ENCODE measurements at places on chromosomes 12 and 14.

DNA sequence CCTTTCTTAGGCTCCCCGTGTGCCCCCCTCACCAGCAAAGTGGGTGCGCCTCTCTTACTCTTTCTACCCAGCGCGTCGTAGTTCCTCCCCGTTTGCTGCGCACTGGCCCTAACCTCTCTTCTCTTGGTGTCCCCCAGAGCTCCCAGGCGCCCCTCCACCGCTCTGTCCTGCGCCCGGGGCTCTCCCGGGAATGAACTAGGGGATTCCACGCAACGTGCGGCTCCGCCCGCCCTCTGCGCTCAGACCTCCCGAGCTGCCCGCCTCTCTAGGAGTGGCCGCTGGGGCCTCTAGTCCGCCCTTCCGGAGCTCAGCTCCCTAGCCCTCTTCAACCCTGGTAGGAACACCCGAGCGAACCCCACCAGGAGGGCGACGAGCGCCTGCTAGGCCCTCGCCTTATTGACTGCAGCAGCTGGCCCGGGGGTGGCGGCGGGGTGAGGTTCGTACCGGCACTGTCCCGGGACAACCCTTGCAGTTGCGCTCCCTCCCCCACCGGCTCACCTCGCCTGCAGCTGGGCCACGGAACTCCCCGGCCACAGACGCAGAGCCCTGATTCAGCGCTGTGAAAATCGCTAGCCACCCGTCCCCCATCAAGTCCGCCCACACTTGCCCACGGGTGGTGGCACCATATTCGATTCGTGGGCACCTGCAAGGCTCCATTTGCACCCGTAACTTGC is 1.3 kb downstream of the TMEM233 start:
- DNase-seq = peak; percentile 74

GRCh38 chr14:67416810-67417209 is 4.8 kb upstream of the PLEK2 start:
- no peak for DNase-seq

DNA sequence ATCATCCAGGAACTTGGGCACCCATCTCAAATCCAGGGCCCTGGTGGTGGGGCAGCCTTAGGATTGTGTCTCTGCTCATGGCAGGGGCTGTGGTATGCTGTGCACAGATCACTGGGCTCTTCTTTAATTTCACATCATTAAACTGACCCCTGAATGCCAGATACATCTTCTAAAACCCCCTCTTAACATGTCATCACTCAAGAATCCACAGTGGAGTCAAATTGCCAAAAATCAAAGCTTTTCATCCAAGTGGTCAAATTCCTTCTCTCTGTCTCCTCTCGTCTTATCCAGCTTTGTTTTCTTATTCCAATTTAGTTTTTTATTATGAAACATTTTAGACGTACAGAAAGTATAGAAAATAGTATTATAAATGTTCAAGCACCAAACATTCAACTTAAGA is 97.5 kb downstream of the ADCK1 start:
- no peak for DNase-seq

- DNase-seq = no peak
These were observed 162.6 kb downstream of the SLC15A4 start for GRCh38 chr12:128661226-128661569.

DNA sequence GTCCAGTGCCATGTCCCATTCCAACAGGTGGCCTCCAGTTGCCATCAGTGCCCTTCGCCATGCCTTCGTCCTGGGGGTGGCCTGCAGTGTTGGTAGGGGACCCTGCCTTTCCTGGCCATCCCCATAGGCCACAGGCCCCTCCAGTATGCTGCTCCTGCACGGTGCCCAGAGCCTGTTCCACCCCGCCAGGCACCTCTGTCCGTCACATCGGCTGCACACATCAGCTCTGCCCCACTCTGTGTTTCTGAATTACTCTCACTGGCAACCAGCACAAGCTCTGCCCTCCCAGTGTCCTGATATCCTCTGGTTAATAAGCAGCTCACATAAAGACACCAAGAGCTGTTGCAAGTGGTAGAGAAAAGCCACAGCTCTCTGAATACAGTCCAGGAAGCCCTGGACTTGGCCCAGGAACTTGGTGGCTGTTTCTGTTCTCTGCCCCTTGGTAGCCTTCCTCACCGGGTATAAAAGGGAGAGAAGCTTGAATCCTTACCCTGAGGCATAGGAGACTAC is 31.3 kb upstream of the ATP2A2 start:
- DNase-seq = peak; percentile 46

DNA sequence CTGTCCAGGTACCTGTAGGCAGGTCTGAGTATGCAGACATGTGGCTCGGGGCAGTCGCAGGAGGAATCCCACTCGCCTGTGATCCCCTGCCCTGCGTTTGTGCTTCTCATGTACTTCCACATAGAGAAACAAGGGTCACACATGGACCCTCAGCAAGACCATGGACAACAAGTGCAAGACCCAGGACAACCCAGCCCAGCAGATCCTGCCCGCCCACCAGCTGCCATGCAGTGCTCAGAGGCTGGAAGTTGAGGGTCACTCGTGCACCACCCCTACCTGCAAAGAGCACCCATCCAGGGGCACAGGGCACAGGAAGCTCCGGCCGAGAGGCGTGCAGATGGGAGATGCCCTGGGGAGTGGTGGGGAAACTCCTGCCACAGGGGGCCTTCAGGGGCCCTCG is 67.5 kb upstream of the C14orf180 start:
- no peak for DNase-seq

DNA sequence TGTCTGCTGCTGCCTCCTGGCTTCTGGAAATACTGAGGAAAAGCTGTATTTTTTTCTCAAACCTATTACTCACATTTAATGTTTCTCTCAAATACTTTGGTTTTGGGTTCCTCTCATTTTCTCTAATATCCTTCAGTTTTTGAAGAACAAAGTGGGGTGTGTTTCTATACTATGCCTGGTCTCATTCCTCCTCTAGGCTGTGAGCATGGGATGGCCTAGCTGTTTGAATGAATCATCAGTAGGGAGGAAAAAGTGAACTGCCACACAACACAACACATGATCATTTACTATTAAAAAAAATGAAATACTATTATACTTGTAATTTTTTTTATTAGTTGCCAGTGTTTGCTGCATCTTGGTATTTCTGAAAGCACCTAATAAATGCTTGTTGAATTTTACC is 11.3 kb upstream of the SMCO3 start:
- no peak for DNase-seq

- DNase-seq = peak; percentile 85
These were observed 100.3 kb downstream of the LIN7A start for GRCh38 chr12:80837342-80837978.

DNA sequence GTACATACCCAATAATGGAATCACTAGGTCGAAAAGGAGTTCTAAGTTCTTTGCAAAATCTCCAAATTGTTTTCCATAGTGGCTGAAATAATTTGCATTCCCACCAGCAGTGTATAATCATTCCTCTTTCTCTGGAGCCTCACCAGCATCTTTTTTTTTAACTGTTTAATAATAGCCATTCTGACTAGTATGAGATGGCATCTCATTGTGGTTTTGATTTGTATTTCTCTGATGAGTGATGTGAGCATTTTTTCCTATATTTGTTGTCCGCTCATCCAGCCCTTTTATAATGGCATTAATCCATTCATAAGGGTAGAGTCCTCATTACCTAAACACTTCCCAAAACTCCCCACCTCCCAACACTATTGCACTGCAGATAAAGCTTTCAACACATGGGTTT is 278.3 kb downstream of the SEC23A start:
- DNase-seq = no peak

GRCh38 chr12:106234449-106234848 is 13.4 kb downstream of the CKAP4 start:
- no peak for DNase-seq

Data from islet precursor cell (in vitro differentiated cells).